Thymus (tissue), 14 donors: ENCODE measurements at places on chromosomes 3 and 15. TPM values are rescaled to one million over a fixed set of nuclear protein-coding genes. Genes with fewer than 3 reads are reported as not detected.

- H3K36me3 ChIP-seq, result peaks cover 22% of the 10 kb centered on the region
- no peak overlapping the region for H3K4me3 ChIP-seq
- no peak for DNase-seq
- H3K27me3 ChIP-seq, result no peaks in the 10 kb centered on the region
Measured at GRCh38 chr15:65558336-65558735, 28.1 kb downstream of the HACD3 start.

- H3K4me3 ChIP-seq, result no peak overlapping the region
- H3K4me1 ChIP-seq, result no peaks in the 10 kb centered on the region
- H3K27me3 ChIP-seq, result no peaks in the 10 kb centered on the region
- no peaks in the 10 kb centered on the region for H3K36me3 ChIP-seq
- H3K27ac ChIP-seq, result no peak overlapping the region
Measured at GRCh38 chr3:98328933-98329332, 24.7 kb upstream of the OR5K4 start.

DNA sequence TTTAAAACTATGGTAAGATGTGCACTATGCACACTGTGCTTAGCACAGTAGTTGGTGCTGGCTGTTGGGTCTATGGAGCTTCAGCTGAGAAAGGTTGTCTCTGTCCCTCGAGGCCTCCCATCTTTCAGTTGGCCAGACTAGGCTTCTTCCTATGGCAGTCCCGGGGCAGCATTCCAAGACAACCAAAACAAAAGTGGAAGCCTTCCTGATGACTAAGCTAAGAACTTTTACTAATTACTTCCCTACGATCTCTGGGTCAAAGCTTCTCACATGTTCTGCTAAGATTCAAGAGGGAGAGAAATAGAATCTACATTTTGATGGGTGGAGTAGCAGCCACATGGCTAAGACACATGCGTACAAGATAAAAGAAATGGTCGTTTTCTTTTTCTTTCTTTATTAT lies 342.8 kb downstream of the TUSC7 start:
- H3K27ac ChIP-seq, result no peak overlapping the region
- H3K27me3 ChIP-seq, result no peaks in the 10 kb centered on the region
- H3K36me3 ChIP-seq, result no peaks in the 10 kb centered on the region
- no peaks in the 10 kb centered on the region for H3K4me1 ChIP-seq

- H3K4me1 ChIP-seq, result no peaks in the 10 kb centered on the region
- H3K27me3 ChIP-seq, result no peaks in the 10 kb centered on the region
- H3K36me3 ChIP-seq, result no peaks in the 10 kb centered on the region
- no peak overlapping the region for H3K27ac ChIP-seq
- no peak for DNase-seq
- H3K4me3 ChIP-seq, result no peak overlapping the region
Measured at GRCh38 chr3:85148036-85148435, 189.2 kb downstream of the CADM2 start.

The CHST13 gene
- polyA plus RNA-seq, result 0.39 TPM

DNA sequence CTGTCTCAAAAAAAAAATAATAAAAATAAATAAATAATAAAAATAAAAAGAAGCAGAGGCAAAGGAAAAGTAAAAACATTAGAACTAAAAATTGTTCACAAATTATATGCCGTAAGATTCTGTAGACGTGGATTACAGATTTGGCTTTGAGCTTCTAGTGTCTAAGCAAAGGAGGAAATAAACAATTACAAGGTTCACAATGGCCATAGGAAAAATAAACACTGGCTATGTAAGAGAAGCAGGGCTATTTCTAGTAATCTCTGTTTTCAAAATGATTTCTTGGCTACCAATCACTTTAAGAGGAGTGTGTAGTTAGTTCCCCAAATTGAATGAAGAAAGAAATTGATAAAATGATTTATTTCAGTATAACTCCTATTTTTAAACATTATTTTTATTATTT lies 54.5 kb downstream of the TMEM41A start:
- no peak for DNase-seq
- no peaks in the 10 kb centered on the region for H3K4me1 ChIP-seq
- H3K27me3 ChIP-seq, result no peaks in the 10 kb centered on the region

DNA sequence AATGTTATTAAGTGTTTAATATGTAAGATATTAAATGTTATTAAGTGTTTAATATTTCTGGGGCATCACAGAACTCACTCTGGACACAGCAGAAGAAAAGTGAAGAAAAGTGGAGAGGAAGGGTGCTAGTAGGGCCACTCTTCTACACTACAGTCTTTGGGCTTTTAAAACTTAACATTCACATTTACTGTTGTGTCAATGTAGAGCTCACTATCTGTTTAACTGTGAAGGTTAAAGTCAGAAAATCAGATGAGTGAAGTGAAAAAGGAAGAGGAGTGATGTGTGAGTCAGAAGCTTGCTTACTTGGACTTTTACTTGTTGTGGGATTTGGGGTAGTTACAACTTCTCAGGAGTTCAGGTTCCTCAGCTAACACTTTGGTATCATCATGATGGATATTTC lies 145.3 kb upstream of the DNAJC19 start:
- no peaks in the 10 kb centered on the region for H3K27me3 ChIP-seq
- H3K36me3 ChIP-seq, result no peaks in the 10 kb centered on the region
- no peaks in the 10 kb centered on the region for H3K4me1 ChIP-seq
- no peak overlapping the region for H3K27ac ChIP-seq
- no peak overlapping the region for H3K4me3 ChIP-seq

GRCh38 chr3:56857178-56857577 lies 55.4 kb upstream of the ARHGEF3 start:
- H3K36me3 ChIP-seq, result no peaks in the 10 kb centered on the region
- H3K4me1 ChIP-seq, result peaks cover 19% of the 10 kb centered on the region
- DNase-seq, result no peak
- H3K27me3 ChIP-seq, result no peaks in the 10 kb centered on the region
- no peak overlapping the region for H3K4me3 ChIP-seq
